NT2/D1 (cell line): ENCODE measurements at places on chromosomes 7 and 10.

- DNase-seq = no peak
Observed at GRCh38 chr7:3300221-3300650, 816 bp upstream of the SDK1 start.

- no peak for DNase-seq
Observed at GRCh38 chr7:48192996-48193395, 21.7 kb downstream of the ABCA13 start.

DNA sequence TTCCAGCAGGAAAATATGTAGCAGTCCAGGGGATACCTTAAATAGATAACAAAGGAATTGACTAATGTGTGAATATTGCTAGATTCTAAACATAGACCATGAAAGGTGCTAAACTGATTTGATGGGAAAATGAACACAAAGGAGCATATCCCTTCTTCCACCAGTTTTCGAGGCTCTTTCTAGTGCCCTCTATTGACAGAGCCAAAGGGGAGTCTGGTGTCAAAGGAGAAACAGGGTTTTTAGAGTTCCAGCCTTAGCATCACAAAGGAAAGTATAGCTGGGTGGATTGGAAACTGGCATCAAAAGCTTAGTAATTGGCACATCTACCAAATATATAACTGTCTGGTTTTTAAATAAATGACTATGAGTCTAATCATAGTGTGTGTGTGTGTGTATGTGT is 636.8 kb downstream of the ETV1 start:
- DNase-seq = peak; percentile 5

DNA sequence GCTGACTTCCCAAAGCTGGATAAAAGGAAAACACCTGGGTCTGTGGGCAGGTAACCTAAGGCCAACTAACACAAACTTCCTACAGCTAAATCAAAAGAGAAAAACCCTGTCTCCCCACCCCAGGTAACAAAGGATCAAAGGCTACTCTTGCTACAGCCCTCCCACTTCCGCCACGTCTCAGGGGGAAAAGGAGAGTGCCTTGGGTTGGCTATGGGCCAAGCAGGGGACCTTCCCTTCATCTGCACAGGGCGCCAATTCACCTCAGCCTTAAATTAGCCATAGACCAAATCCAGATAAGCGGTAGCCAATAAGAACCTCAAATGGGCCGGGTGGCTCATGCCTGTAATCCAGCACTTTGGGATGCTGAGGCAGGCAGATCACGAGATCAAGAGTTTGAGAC is 69.1 kb upstream of the LANCL2 start:
- no peak for DNase-seq

DNA sequence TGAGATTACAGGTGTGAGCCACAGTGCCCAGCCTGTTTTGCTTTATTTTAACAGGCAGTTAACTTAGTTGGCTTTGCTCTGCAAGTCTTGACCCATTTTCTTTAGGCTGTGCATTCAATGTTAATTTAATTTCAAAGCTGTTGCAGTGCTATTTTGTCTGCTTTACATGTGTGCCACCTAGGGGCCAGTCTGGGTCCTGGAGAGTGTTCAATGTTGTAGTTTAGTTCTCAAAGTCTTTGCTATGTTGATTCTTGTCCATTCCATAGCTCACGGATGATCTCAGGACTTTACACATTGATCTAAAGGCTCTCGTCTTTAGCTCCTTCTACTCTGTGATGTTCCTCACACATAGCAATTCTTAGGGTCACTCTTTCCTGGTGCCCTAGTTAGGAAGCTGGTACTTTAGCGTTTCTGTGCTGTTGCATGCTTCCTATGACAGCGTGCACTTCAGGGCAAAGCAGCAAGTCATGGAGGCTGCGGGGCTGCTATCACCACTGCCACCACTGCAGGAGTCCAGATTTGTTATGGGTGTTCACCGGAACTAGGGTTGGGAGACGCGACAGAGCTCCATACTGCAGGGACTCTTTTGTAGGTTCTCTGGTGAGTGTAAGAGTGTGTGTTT is 16.4 kb upstream of the ABCA13 start:
- DNase-seq = peak; percentile 39

DNA sequence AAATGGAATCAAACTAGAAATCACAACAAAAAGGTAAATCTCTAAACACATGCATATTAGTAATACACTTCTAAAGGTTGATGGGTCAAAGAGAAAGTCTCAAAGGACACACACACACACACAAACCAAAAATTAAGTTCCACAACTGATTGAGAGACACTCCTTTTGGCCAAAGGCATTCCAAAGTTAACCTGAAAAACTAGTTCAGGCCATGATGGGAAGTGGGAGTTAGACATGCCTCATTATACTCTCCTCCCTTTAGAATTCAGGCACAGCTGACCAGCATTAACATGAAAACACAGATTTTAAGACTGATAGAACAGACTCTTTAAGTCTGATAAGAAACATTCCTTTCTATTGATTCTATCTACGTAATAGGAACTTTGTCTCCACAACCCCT is 332.4 kb upstream of the IGFBP3 start:
- DNase-seq = no peak

GRCh38 chr10:86298501-86299001 is 68.0 kb downstream of the GRID1 start:
- DNase-seq = no peak
